Naive B cell (primary cell): ENCODE measurements at places on chromosomes 6 and 20.

GRCh38 chr6:106804346-106805335, 169.9 kb downstream of the CD24 start:
- DNase-seq: no peak

GRCh38 chr6:68774843-68775242, 139.8 kb downstream of the ADGRB3 start:
- DNase-seq: no peak

- DNase-seq: no peak
These were observed 27.0 kb downstream of the FILIP1 start for GRCh38 chr6:75466636-75467035.

- no peak for DNase-seq
These were observed 55.2 kb upstream of the NOX3 start for GRCh38 chr6:155510879-155511278.

- DNase-seq: no peak
These were observed 17.4 kb upstream of the TBC1D22B start for GRCh38 chr6:37239950-37240713.
